ENCODE measurements at places on chromosomes 6 and 20. TPM values are rescaled to one million over a fixed set of nuclear protein-coding genes. Genes with fewer than 3 reads are reported as not detected.
A peak's percentile ranks its signal among the peaks of the same experiment; 100 is the strongest.

GRCh38 chr6:28923318-28924102, at the start of gene TRIM27:
Gene TRIM27, minus strand, starts transcription at chr6:28923985. Its CDS starts 353 bp downstream, at chr6:28923632.
- H3K4me3 ChIP-seq: peak within 1 kb of the TSS; percentile 67
- peak; percentile 94 for DNase-seq
- peak within 1 kb of the TSS; percentile 97 for H3K27ac ChIP-seq

GRCh38 chr6:142002825-142003405, 129.8 kb upstream of the GJE1 start:
- no peak overlapping the region for H3K27ac ChIP-seq
- DNase-seq: no peak
- H3K4me1 ChIP-seq: no peaks in the 10 kb centered on the region
- H3K36me3 ChIP-seq: no peaks in the 10 kb centered on the region
- H3K4me3 ChIP-seq: no peak overlapping the region

DNA sequence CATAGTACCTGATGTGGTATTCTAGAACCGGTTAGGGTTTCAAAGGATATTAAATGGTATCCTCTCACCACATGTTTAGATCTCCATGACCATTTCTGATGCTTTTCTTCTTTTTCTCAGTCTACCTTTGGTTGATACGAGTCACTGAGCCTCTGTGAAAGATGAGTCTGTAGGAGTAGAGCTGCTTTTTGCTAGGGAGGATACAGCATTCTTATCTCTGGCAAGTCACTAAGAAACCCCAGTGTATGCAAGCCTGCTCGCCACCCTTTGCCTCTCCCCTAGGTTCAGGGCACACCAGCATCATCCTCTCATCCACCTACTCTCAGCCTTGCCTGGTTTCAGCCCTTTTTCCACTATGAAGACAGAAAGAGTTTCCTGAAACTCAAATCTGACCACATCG, 89.9 kb downstream of the MTFR2 start:
- no peaks in the 10 kb centered on the region for H3K27me3 ChIP-seq
- no peaks in the 10 kb centered on the region for H3K36me3 ChIP-seq
- H3K4me1 ChIP-seq: no peaks in the 10 kb centered on the region
- H3K27ac ChIP-seq: no peak overlapping the region
- no peak for DNase-seq
- H3K4me3 ChIP-seq: no peak overlapping the region

SMIM29 gene
- 16.8 TPM for total RNA-seq

TPX2 gene
- 0.36 TPM for total RNA-seq

MCHR2 gene
- total RNA-seq: 0.36 TPM

Measured in sigmoid colon (tissue), 7 donors.